ENCODE measurements at places on chromosomes 6 and 20. TPM values are rescaled to one million over a fixed set of nuclear protein-coding genes. Genes with fewer than 3 reads are reported as not detected.

- DNase-seq, result no peak
- H3K4me1 ChIP-seq, result peaks cover 16% of the 10 kb centered on the region
- H3K36me3 ChIP-seq, result peaks cover 12% of the 10 kb centered on the region
- no peak overlapping the region for H3K4me3 ChIP-seq
- H3K27me3 ChIP-seq, result no peaks in the 10 kb centered on the region
- no peak overlapping the region for H3K27ac ChIP-seq
Measured at GRCh38 chr6:37373822-37374471, 20.2 kb downstream of the RNF8 start.

- peaks cover 10% of the 10 kb centered on the region for H3K27me3 ChIP-seq
- no peak overlapping the region for H3K4me3 ChIP-seq
- no peak for DNase-seq
- H3K4me1 ChIP-seq, result no peaks in the 10 kb centered on the region
Measured at GRCh38 chr20:62967628-62968351, 15.3 kb downstream of the SLC17A9 start.

DNA sequence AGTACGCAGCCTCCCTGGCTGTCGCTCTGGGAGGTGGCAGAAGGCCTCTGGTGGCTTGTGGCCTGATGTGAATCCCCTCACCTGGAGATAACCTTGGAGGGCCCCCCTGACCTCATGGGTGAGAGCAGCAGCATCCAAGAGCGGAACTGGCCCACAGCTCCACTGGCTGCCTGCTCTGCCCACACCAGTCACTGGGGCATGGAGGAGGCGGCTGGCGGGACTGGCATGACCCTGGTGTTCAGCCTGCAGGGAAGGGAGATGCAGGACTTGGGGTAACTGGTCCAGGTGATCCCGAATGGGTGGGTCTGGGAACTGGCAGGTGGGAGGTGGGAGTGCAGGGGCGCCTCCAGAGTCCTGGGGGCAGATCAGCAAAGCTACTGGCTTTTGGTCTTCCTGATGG, 10.6 kb upstream of the DSN1 start:
- no peaks in the 10 kb centered on the region for H3K27me3 ChIP-seq
- peaks cover 41% of the 10 kb centered on the region for H3K36me3 ChIP-seq
- no peak overlapping the region for H3K4me3 ChIP-seq
- DNase-seq, result peak; percentile 43
- no peaks in the 10 kb centered on the region for H3K4me1 ChIP-seq

Gene SNX9
- 177 TPM for total RNA-seq

DNA sequence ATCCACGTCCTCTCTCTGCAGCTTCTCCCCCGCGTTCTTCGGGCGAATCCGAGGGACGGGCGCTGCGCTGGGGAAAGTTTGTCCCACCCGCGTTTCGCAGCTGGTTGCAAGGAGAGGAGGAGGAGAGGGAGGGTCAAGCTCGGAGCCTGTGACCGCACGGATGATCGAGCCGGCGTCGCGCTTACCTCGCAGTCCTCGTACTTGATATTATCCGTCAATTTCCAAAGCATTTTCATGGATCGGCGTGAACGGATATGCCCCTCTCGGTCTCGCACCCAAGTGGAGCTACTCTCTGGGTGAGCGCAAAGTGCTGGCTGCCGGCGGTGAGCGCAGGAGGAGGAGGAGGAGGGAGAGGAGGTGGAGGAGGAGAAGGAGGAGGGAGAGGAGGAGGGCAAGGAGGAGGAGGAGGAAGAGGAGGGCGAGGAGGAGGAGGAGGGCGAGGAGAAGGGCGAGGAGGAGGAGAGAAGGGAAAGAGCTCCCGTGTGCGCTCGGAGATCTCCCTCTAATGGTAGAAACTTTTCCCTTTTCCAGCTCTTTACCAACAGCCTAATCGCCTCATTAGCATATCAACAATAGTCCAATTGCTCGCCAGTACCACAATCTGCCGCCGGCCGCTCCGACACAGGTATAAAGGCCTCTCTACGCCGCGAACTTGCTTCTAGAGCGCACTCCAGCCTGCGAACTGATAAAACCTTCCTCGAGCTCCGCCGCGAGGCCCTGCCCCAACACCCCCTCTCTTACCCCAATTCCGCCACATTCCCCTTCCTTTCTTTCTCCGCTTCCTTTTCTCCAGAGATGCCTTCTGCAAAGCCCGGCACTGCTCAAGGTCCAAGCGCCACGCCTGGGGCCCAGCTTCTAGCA, at the start of gene TFAP2A:
TSS of gene TFAP2A (minus strand) at position 319 of the 861 bp plus-strand sequence. CDS start at position 236, 83 bp downstream.
- peak within 1 kb of the TSS; percentile 51 for H3K4me3 ChIP-seq
- no peak within 1 kb of the TSS for H3K27ac ChIP-seq
- H3K4me1 ChIP-seq, result peaks cover 8% of the 10 kb centered on the region

DNA sequence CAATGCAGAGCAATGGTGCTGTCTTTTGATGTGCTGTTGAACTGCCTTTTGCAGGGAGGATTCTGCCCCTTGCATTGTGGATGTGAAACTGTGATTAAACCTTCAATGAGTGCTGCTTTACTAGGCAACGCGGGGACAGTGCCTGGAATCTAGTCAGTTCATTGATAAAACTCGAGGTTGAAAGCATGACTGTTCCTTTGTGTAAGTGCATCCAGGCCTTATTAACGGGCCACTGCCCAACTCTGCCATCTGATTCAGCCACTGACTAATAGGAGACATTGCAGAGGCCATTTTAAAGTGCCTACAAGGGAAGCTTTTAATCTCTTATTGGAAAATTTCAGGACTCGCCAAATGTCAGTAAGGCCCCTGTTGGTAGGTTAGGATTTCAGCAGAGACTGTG, 49.3 kb downstream of the SLC35F1 start:
- no peak overlapping the region for H3K27ac ChIP-seq
- H3K4me3 ChIP-seq, result no peak overlapping the region
- peak; percentile 58 for DNase-seq
- H3K36me3 ChIP-seq, result no peaks in the 10 kb centered on the region
- no peaks in the 10 kb centered on the region for H3K4me1 ChIP-seq

Gene PLCB4
- 13.0 TPM for total RNA-seq

Gene CLDN20
- not detected for total RNA-seq

DNA sequence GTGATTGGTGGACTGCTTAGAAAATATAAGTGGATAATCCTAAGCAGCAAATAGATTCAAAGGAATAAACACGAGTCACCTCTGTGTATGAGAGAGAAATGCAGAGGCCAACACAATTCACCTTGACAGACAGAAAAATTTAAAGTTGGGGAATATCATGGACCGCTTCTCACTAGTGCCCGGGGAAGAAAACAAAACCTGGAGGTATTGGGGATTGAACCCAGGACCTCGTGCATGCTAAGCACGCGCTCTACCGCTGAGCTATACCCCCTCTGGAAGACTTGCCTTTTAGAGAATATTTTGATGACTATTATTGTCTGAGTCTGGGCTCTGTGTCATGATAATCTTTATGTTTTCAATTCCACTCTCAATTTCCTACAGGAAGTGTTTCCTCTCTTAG, 111.9 kb downstream of the TRIM27 start:
- H3K27me3 ChIP-seq, result peaks cover 64% of the 10 kb centered on the region
- no peak overlapping the region for H3K27ac ChIP-seq
- peaks cover 18% of the 10 kb centered on the region for H3K4me1 ChIP-seq

Gene MOXD1
- 19.5 TPM for total RNA-seq

GRCh38 chr6:53373638-53374037, 24.9 kb upstream of the ELOVL5 start:
- H3K4me1 ChIP-seq, result no peaks in the 10 kb centered on the region
- peaks cover 25% of the 10 kb centered on the region for H3K27me3 ChIP-seq
- DNase-seq, result no peak
- H3K4me3 ChIP-seq, result no peak overlapping the region
- H3K36me3 ChIP-seq, result no peaks in the 10 kb centered on the region
